ENCODE measurements at places on chromosomes 7 and 10.

DNA sequence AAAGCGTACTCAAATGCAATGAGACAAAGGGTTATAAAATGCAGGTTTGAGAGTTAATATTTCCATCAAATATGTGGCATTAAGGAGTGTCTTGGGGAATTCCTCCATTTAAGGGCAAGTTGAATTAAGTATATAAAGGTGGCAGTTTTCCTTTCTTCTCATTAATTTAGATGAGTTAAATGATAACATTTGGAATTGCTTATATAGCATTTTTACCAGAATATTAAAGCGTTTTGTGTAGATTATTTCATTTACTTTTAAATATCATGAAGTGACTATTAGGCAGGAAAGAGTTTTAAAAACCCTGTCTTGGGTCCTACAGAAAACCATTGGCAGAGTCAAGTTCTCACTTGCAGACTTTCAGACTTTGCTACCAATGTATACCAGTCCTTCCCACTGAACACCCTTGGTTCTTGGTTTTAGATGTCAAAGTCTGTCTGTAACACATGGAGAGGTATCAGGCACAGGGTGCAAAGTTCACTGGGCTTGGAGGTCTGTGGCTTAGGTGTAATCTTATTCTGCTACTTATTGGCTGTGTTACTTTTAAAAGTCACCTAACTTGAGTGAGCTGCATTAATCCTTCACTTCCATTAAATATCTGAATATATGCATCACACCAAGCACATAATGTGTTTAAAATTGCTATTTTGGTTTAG is 51.0 kb downstream of the ASB4 start:
- DNase-seq, result no peak

DNA sequence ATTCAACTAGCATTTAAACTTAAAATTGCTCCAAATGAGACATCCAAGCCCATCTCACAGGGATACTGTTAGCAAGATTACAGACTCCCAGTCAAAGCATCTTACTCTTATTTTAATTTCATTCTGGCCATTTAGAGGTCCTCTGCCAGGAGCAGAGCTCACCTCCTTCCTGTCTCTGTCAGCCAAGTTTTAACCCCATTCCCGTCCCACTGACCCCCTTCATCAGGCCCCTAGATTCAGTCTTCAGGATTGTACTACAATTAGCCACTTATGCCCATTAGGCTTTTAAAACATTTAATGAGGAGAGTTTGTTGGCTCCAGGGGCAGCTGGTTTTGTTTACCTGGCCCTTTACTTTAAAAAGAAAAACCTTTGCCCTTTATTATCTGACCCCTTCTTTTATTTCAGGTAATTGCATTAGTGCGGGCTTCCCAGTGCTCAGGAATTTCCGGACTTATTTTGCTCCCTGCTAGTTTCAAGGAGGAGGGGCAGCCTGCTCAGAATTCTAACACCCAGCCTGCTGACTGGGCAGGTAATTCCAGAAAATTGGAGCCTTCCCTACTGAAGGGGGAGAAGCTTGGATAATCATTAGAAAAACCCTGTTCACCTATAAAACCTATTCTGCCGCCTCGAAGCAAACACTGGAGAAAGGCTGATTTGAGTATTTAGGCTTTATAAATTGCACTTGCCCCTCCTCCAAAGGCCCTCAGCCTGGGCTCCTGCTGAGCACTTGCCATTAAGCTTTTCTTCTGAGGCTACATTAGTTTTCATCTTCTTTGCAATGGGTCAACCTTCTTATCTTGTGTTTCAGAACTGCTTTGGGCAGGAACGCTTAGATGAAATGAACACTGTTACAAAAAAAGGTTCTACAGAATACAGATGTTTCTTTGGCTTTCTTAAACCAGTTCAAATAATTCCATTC is 200.5 kb upstream of the HPS1 start:
- no peak for DNase-seq

DNA sequence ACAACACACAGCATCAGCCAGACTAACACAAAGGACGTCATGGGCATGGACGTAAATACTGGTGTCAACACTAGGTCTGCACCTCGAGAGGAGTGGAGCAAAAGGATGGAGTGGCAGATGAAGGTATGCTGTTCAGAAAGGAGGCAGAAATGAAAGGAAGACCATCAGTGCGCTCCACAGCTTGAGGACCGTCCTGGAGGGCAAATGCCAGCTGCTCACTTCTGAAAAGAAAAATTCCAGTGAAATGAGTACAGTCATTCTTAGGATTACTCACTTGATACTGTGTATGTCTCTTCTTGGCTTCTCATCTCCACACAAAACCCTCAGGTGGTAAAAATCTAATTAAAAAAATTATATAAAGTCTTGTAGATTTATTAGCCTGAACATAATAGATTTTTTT is 44.8 kb downstream of the EGFR start:
- no peak for DNase-seq

GRCh38 chr10:60237977-60238758 is 151.5 kb downstream of the ANK3 start:
- peak; percentile 51 for DNase-seq

- DNase-seq, result peak; percentile 96
Observed at GRCh38 chr7:70614237-70615045, 517.5 kb upstream of the GALNT17 start.

DNA sequence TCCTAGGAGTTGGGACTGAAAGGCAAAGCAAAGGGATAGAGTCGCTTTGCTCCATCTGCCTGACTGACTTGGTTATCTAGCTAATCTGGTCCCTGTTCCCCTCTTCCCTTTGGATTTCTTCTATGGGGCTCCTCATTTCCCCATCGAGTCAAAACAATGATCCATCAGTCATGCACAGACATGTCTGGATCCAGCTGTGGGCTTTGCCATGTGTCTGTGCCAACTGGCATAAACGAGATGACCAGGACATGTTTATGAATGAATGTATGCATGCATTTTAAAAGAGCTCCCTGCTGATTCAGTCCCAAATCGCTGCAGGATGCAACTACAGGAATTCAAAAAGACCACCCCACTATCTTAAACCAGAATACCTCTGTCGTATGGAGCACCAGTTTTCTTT is 122.0 kb downstream of the ARL4A start:
- DNase-seq, result peak; percentile 9

DNA sequence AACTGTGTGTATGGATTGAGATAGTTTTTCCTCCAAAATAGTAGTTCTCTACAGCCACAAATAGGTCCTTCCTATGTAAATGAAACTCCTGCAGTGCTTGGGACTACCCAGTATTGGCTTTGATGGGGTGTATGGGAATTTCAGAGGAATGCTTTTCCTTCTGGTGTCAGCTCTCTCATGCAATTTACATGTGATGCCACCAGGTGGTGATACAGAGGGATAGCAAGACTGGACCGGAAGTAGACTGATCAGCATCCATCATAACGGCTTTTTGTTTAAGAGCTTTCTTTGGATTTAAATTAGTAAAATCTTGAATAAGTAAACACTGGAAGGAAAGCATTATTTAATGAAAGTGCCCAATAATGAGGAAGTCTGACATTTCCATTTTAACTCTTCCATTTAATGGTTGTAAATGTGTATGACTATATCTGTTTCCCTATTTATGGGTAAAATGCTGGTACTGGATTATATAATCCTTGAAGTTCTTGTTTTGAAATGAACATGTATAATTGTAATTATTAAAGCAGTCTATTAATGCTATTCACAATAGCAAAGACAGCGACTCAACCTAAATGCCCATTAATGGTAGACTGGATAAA is 22.7 kb downstream of the DYNC1I1 start:
- DNase-seq, result no peak

GRCh38 chr7:77326131-77326530 is 90.0 kb downstream of the GSAP start:
- DNase-seq, result no peak

- no peak for DNase-seq
Observed at GRCh38 chr7:107494884-107495283, 25.0 kb downstream of the GPR22 start.

DNA sequence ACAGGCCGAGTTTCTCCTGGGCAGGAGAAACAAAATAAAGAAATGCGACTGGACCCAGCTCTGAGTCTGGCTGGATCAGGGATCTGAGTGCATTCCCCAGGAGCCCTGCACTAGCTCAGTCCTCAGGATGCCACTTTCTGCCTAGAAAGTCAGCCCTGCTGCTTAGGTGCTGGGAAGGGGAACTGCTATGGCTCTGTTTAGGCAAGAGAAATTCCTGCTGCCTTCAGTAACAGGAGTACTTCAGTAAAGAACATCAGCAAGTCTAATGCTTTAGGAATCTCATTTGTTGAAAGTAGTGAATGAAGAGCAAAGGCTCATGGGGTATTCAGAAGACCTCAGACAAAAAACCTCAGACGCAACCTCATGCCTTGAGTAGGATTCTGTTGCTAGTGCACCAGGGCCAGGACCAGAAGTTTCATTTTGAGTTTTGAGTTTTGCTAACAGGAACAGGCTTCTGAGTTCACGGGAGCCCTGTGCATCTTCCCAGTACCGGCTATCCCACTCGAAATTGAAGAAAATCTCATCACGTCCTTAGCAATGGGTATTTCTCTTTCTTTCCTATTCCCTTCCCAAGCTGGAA is 170.8 kb upstream of the CDCA7L start:
- DNase-seq, result no peak

- DNase-seq, result no peak
Observed at GRCh38 chr7:95432606-95433005, 2.2 kb downstream of the PON2 start.

DNA sequence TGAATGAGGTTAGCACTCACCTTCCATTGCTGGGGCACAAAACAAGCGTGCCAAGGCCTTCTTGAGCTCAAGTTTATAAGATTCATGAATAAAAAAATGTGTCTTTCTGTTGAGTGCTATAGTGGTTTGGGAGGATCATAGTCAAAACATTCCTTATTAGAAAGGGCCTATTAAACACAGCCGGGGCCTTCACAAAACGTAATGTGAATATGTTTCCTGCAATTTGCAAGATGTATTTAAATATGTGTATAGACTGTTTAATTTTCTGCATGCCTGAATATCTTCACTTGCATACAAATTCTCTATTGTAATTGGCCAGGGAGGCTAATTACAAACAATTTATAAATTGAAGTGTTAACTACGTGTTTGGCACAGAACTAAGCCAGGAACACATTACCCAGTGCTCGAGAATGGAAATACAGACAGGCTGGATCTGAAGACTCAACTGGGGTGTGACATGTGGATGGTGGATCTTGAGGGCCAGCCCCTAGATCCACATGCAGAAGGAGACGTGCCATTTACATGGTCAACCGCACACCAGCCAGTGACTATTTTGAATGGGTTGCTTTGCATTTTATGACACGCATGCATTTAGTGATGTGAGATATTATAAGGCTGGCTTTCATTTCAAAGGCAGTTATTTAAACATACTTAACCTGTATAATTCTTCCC is 31.3 kb downstream of the LYZL2 start:
- no peak for DNase-seq

DNA sequence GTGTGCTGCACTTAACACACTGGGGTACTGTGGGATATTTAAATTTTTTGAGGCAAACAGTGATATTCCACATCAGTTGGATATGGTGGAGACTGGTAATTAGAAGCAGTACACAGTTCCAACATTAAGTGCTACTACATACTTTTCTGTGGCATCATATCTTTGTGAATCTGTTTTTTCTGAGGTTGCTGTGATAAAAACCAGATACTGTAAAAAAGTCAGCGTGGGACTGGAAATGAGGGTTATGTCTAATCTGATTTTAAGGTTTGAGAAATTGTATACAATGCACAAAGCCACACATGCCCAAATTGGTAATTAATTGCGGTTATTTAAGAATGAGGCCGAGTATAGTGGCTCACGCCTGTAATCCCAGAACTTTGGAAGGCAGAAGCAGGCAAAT is 41.2 kb downstream of the TBC1D12 start:
- DNase-seq, result no peak

- no peak for DNase-seq
Observed at GRCh38 chr10:2130705-2131305, 393.5 kb upstream of the ADARB2 start.

DNA sequence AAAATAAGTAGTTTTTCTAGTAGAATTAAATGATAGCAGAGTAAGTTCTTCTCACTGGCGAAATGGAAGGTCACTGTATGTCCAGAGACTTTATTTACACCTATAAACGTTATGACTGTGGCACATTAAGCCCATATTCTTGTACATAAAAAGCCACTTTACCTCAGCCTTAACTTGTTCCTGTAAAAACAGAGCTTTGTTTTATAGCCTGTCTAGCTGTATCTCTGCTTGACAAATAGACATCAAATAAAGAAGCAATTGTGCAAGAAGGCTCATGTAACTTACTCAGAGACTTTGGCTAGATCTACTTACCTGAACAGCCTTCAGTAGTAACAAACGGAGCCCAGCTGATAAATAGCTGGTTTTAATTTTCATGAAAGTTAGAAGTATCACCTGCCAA is 324.1 kb upstream of the BMPER start:
- no peak for DNase-seq

- no peak for DNase-seq
Observed at GRCh38 chr7:100221231-100221718, 1.5 kb downstream of the PVRIG start.

DNA sequence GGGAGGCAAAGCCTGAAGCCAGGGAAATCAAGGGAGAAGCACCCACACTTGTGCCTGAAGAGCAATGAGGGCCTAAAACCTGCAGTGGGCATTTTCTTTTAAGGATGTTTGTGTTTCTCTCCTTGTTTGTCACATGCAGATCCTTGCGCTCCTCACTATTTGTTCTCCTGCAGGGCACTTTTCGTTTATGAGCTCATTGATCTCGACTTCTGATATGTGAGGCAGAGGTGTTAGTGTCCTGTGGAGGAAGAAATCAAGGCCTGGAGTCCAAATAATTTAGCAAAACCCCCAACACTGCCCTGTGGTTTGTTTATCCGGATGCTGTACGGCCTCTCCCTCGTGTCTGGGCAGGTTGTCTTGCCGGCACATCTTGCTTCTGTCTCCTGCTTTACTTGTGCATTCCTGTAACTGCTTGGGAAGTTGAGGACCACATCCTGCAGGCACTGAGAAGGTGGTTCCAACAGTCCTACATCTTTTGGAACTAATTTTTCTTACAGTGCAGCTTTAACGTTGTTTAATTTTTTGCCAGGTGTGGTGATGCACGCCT is 13.7 kb downstream of the UBE3C start:
- DNase-seq, result no peak

DNA sequence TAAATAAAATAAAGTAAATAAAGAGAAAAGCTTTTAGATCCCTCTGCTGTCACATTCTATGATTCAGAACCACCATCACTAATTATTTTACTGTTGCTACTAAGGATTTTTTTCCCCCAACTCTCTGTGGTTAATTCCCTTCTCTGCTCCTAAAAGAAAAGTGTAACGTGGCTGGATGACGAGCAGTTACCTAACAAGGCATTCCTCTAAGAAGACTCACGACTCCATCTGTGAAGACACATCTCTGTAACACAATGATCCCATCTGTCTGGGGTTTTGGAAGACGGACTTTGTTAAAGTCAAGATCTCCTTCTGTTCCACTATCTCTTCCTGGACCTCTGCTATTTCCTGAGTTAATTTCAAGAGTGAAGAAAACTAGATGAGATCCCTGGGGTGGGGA is 179.9 kb downstream of the SFMBT2 start:
- no peak for DNase-seq

GRCh38 chr10:69411476-69411875 is 5.2 kb downstream of the TACR2 start:
- no peak for DNase-seq

DNA sequence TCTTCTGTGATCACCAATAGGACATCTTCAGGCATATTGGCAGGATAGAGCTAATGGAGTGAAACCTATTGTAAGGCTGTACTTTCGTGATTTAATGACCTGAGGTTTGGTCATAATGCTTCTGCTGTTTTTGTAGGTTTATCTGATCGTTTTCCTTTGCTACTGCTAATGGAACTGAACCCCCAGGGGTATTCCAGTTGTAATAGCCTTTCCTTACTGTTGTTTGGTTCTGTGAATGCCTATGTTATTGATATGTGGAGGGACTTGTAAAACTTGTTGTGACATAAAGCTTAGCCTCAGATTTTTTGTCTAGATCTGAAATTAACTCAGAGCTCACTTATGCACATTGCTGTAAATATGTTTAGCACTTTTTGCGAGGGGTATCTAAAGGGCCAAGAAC is 10.9 kb upstream of the VWA2 start:
- no peak for DNase-seq

Data from muscle of leg (tissue), 16 donors.